ENCODE measurements at places on chromosomes 4 and X.

DNA sequence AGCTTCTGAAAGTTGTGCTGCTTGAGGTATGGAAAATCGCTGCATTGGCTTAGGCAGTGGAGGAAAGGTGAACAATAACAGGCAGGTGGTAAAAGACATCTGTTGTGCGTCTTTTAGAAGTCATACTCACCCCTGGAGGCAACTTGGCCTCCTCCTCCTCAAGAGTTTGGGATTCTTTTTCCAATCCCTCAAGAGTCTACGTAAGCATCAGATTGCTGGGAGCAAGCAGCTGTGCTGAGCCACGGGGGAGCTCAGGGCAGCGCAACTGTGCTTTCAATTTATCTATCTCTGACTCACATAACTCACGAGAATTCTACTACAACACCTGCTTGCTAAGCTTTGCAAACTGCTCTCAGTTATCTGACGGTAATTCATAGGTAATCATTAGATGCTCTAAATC, 6.4 kb upstream of the RBMX2 start:
- peak; percentile 27 for DNase-seq

- DNase-seq: no peak
Observed at GRCh38 chr4:152508386-152508785, 27.5 kb downstream of the FBXW7 start.

- DNase-seq: no peak
Observed at GRCh38 chr4:87880106-87880505, 47.3 kb downstream of the MEPE start.

- DNase-seq: no peak
Observed at GRCh38 chrX:1610166-1610565, 4.7 kb upstream of the ASMT start.

DNA sequence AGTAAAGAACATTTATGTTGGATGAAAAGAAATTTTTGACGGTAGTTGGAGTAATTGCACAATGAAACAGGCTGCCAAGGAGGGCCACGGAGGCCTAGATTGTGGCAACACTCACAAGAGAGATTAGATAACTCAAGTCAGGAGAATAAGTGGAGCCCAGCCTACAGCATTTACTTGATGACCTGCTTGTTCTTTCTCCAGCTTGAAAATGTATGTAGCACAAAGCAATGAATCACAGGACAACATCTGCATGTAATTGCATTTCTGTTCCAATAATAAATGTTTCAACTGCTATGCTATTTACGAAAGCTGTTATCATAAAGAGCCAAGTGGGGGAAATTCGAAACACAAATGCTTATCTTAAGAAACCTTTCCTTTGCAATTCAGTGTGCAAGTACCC, 221.2 kb upstream of the MID1 start:
- DNase-seq: no peak

- DNase-seq: no peak
Observed at GRCh38 chr4:53595204-53595603, 3.9 kb upstream of the LNX1 start.

DNA sequence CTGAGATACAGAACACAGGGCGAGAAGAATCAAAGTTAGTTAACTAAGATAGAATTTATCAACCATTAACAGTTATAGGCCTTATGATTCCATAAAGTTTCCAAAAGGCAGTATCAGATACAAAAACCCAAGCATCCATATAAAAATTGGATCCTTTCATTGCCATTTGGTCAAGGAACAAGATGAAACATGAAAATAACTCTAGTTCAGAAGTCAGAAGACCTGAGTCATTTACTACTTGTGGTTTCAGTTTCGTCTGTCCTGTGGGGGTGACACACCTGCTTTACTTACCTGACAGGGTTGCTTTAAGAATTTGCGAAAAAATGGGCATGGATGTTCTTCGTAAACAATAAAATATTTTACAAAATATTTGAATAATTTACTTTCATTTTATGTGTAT, 130.8 kb downstream of the ANAPC10 start:
- no peak for DNase-seq

GRCh38 chr4:89995006-89995405, 100.4 kb downstream of the MMRN1 start:
- no peak for DNase-seq

- DNase-seq: peak; percentile 92
Observed at GRCh38 chr4:57102050-57102624, 8.0 kb downstream of the IGFBP7 start.

- DNase-seq: no peak
Observed at GRCh38 chr4:187010052-187010451, 286.4 kb upstream of the FAT1 start.

- no peak for DNase-seq
Observed at GRCh38 chr4:10872833-10873517, 188.4 kb upstream of the CLNK start.

- no peak for DNase-seq
Observed at GRCh38 chr4:175622887-175623286, 189.2 kb downstream of the GPM6A start.

DNA sequence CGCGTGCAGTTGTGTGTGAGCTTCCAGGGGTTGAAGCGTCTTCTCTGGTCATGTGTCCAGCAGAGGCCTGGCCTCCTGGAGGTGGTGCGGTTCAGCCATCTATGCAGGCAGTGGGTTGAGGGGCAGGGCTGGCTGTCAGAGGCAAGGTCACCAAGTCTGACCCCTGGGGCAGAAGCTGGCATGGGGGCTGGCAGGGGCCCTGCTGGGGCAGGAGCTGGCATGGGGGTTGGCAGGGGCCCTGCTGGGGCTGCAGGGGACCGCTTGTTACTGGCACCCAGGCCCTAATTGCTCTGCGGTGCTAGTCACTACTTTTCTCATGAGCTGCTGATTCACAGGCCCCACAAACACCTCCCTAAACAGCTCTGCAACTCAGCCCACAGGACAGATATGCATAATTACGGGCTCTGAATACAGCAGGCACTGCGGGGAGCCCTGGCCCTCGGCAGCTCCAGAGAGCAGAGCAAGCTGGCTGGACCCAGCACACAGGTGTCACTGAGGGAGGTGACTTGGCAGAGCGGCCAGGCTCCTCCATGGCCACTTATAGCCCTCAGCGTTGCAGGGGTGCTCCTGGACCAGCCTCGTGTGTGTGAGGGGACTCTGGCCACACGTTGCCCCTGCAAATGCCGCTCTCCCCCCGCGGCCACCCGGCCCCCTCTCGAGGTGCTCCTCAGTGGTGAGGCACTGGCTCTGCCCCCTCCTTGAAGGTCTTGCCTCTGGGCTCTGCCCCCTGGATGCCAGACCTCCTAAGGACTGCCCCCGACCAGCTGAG, 32.7 kb downstream of the CPLX1 start:
- no peak for DNase-seq

DNA sequence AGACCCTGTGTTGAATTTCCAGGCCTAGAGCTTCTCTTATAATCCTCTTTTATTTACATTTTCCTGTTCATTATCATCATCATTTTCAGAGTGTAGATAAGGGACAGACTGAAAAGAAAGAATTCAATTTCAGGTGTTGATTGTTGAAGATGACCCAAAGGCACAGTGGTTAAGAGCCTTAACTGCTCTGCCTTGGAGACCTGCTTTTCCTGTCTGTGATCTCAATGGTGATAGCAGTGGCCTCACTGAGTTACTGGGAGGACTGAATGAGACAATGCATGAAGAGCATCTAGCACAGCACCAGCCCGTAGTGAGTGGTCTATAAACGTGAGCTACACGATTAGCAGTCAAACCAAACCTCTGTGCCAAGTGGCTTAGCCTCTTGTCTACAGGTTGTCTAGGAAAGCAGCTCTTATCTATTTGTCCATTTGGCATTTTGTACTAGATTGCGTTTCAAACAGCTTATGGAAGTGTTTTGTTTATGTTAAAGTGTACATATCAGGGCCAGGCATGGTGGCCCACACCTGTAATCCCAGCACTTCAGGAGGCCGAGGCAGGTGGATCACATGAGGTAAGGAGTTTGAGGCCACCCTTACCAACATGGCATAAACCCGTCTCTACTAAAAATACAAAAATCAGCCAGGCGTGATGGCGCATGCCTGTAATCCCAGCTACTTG, 41.5 kb downstream of the SETD7 start:
- no peak for DNase-seq

DNA sequence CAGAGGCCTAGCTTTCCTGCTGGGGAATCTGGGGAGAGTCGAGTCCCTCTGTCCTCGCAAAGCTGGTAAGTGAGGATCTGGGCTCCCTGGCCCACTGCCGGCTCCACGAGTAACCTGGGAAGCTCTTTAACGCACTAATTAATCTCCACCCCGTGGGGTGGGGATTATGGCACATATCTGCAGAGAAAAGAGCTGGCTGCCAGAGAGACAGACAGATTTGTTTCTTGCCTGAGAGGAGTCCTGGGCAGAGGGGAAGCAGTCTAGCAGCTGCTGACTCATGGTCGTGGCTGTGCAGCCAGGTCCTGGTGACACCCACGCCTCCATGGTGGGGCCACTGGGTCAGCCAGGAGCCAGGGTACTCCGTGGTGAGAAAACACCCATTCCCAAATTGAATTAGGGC, 14.0 kb downstream of the SORCS2 start:
- DNase-seq: peak; percentile 51

- DNase-seq: no peak
Observed at GRCh38 chrX:119696251-119696890, 3.4 kb upstream of the SEPTIN6 start.

- DNase-seq: no peak
Observed at GRCh38 chr4:47493238-47494123, 8.4 kb downstream of the ATP10D start.

GRCh38 chr4:113921089-113921794, 58.2 kb downstream of the ARSJ start:
- DNase-seq: peak; percentile 33

- DNase-seq: peak; percentile 37
Observed at GRCh38 chrX:30713061-30713525, 59.9 kb downstream of the GK start.

GRCh38 chrX:69179380-69179911, 14.2 kb upstream of the PJA1 start:
- peak; percentile 33 for DNase-seq

DNA sequence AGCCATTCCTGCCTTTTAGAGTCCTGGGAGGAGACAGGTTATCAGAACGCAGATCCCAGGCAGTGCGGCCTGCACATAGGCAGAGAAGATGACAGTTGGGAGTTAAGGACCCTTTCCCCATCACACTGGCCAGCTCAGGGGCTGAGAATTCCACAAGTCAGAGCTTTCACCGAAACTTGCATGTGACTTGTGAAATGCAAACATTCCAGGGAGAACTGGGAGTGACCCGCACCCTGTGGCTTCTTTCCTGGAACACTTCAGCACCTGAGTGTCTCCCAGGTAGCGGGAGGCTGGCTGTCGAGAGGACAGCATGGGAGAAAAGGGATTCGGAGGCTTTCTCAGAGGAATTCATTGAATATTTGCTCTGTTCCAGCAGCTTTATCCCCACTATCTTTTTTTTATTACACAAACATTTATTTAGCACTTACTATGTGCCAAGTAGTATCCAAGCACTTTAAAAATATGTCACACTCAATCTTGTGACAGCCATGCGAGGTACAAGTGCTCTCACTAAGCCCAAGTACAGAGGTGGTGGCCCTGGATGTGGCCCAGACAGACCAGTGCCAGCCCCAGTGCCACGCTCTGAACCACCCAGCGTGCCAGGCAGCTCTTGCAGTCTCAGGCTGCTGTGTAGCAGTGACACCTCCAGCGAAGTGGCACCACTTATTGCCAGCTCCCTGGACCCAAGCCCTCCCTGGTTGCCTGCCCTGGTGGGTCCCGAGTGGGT, 100.5 kb downstream of the PHKA2 start:
- no peak for DNase-seq

DNA sequence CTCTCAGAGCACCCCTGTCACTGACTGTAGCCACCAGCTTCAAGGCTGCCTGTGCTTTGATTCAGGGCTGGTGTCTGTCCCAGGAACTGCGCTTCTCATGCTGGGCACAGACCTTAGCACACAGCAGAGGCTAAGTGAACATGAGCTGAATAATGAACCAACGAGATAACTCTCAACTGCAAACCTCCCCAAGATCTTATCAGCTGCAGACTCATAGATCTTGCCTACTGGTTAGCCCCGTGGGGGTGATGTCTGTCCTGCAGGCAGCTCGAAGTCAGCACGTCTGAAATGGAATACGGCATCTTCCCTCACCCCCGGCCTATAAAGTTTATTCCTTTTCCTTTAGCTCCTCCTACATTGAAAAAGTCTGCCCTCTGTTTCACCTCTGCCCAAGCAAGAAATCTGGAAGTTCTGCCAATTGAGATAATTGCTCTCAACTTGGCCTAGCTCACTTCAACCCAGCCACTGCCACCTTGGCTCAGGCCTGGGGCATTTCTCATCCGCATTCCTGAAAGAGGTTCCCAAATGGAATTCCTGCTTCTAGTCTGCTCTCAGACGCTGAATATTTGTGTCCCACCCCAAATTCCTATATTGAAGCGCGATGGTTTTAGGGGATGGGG, 73.7 kb downstream of the GATB start:
- DNase-seq: no peak

DNA sequence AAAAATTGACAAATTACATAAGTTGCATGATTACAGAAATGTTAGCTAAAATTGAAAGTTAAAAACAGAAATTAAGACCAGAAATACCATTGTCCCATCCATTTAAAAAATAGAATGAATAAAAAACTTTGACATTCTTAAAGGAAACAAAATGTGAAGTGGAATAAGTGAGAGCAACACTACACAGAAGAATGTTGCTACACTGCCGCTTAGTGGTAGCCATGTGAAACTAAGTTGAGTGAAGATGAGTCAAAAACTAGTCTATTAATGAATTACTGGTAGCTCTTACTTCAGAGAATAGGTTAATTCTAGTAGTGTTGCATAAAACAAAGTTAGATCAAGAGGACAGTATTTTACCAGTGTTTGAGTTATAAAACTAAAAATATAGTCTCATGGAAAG, 571.0 kb upstream of the KLHL4 start:
- no peak for DNase-seq

- no peak for DNase-seq
Observed at GRCh38 chr4:1523907-1524636, 117.8 kb upstream of the NKX1-1 start.

GRCh38 chr4:10078481-10079233, 37.9 kb downstream of the WDR1 start:
- no peak for DNase-seq

GRCh38 chr4:146033149-146033548, 94.5 kb upstream of the ZNF827 start:
- DNase-seq: no peak

GRCh38 chr4:157170321-157170720, 50.2 kb upstream of the GRIA2 start:
- DNase-seq: no peak
